ENCODE measurements at places on chromosomes 2 and 18. TPM values are rescaled to one million over a fixed set of nuclear protein-coding genes. Genes with fewer than 3 reads are reported as not detected.

DNA sequence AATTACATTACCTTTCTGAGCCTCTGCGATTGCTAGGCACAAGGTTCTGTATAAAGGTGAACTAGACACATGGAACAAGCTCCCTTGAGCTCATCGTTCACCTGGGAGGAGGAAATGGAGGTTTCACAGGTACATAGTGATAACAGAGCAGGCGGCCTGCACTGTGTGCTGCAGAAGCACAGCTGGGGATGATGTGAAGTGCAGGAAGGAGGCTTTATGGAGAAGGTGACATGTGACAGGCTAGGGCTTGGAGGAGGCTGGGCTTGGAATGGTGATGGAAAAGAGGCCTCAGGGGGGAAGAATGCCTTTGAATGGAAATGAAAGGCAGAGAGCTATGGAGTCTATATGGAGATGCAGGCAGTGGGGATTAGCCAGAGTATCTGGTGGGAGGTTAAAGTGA is 22.9 kb downstream of the MARCHF4 start:
- DNase-seq: no peak

Gene CRYGD
- 2.4 TPM for total RNA-seq

Gene PSMA8
- not detected for total RNA-seq

DNA sequence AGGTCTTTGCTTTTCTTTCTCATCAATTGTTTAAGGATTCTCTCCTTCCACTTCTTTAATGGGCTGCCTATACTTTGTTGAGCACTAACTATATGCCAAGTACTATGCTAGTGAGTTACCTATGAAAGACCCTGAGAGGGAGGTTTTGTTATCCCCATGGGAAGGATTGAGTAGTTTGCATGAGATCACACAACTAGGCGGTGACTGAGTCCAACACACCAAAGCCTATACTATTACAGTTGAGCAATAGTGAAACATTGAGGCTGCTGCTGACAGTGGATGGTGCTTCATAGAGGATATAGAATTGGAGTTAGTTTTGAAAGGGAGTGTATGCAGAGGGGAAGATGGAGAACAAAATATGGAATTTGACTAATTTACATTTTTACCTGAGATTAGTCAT is 15.8 kb downstream of the NABP1 start:
- DNase-seq: no peak

Gene CDK15
- total RNA-seq: 0.82 TPM

GRCh38 chr18:69282371-69282770 is 118.3 kb upstream of the DOK6 start:
- no peak for DNase-seq

Gene SDC1
- total RNA-seq: 9.8 TPM

Gene MC5R
- total RNA-seq: 2.9 TPM

Gene CYRIA
- 227 TPM for total RNA-seq

GRCh38 chr18:74420481-74420880 is 36.6 kb downstream of the DIPK1C start:
- DNase-seq: no peak

Gene TBR1
- 73.8 TPM for total RNA-seq

- DNase-seq: no peak
Measured at GRCh38 chr18:2502880-2503279, 68.4 kb downstream of the METTL4 start.

DNA sequence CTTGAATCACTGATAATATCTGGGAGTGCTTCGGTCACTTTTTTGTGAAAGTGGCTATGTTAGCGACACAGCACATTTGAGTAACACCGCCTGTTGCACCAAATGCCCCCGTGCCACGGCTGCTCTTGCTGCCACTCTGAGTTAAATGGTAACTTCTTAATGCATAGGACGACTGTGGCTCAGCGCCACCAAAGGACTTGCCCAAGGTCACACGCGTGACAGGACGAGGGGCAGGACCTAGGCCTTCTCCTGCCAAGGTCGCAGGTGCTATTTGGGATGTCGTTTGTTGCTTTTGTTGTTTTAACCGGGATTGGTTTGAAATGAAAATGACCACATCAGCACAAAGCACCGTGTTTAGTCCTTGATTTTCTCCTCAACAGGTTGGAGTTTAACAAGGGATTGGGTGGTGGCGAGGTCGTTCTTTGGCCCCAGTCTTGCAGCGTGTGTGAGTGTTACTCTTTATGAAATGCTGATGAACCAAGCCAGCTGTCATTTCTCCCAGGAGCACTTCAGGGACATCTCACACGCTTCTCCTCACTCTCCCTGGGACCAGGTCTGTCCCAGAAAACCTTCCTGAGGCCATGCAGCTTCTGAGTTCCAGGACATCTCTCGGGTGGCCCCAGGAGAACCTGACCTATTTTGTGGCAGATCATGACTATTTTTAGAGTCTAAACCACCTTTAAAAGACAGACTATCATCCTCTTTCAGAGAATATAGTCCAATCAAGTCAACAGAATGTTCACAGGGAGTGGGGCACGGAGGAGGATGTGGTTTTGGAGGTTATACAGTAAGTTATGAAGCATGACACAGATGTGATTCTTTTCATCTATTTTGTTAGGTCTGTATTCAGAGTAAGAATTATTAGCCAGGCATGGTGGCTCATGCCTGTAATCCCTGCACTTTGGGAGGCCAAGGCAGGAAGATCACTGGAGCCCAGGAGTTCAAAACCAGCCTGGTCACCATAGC is 49.9 kb downstream of the MTCL1 start:
- DNase-seq: no peak

Gene MC4R
- total RNA-seq: 3.3 TPM

GRCh38 chr2:112254466-112255240 is at the start of gene ZC3H8:
ZC3H8 (minus strand) TSS chr2:112255042; CDS start chr2:112254981, 61 bp downstream.
- peak; percentile 93 for DNase-seq

DNA sequence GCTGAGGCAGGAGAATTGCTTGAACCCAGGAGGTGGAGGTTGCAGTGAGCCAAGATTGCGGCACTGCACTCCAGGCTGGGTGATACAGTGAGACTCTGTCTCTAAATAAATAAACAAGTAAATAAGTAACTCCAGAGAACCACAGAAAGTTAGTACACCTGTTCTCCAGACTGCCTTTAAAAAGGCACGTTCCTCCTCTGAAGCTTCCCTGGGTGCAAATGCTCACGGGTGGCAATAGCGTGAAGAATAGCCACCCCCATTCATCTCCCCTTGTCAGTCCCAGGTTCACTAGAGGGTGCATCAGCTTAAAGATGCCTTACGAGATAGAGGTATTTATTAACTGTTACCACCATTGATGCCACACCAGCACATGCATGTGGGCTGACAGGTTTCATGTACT is 64.3 kb upstream of the RTN4 start:
- DNase-seq: no peak

DNA sequence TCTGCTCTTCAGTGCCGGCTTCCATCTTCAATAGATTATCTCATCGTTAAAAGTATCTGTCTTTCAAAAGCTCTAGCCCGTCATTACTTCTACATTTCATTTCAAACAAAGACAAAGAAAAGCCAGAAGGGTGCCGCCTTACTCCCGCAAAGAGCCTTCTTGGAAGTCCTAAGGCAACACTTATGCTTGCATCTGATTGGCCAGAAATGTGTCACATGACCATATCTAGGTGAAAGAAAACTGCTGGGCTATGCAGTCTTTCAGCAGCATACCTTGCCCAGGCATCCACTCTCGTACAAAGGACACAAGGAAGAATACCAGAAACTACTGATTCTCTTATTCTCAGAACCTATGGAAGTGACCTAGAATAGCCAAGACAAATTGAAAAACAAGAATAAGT is 217.1 kb upstream of the SLC35G4 start:
- DNase-seq: no peak

DNA sequence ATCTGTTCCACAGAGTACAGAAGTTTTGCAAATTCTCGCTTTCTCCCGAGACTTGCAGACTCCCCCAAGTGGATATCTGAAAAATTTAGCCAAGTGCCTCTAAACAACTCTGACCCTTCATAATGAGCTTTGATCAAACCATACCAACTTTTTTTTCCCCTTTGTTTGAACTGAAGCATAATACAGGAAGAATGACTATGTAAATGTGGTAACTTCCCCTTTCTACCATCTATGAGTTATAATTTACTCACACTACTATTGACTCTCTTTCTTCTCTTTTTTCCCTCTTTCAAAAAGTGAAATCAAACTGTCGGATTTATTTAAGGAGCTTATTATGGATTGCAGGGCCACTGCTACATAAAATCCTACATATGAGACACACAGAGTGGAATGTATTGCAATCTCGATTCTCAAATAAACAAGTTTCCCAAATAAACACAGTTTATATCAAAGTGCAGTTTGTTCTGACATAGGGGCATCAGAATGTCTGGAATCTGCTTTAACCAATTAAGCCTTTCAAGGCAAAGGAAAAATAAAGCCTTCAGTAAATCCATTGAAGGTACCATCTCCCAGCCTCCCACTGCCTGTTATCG is 1.4 kb upstream of the ZNF804A start:
- no peak for DNase-seq

Gene WDR43
- total RNA-seq: 64.8 TPM

- no peak for DNase-seq
Measured at GRCh38 chr2:136664713-136665405, 100.5 kb upstream of the THSD7B start.

Gene ZNF396
- total RNA-seq: 4.1 TPM

GRCh38 chr2:216860426-216861137 is 718 bp upstream of the TNP1 start:
- no peak for DNase-seq

DNA sequence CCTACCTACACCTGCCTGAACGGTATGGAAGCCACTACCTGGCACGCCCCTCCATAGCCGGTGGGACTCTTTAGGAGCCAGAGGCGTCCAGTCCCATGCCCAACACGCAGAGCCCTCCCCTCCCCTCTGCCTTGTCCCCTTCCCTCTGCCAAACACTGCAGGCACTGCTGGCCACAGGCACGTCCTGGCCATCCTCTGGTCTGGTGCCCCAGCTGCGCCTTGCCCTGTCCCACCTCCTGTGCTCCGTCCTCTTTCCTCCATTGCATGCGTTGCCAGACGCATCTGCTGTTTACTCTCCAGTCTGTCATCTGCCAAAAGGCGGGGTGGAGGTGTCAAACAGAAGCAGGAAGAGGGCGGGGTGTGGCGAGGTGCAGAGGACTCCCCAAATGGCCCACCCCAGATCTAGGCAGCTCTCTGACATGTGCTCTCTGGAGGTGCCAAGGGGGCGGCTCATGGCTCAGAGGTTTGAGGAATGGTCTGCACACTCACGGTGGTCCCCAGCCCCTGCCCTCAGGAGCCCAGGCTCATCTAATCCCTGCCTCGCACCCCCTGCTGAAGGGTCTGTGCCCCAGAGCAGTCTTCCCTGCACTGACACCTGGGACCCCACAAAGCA is 45.1 kb downstream of the HS6ST1 start:
- DNase-seq: no peak

Gene CYTIP
- total RNA-seq: 2.9 TPM

GRCh38 chr2:26988058-26988860 is 17.8 kb downstream of the MAPRE3 start:
- DNase-seq: no peak

- no peak for DNase-seq
Measured at GRCh38 chr2:241901500-241902351, 32.2 kb downstream of the RTP5 start.

GRCh38 chr18:6326566-6326965 is 88.1 kb downstream of the L3MBTL4 start:
- no peak for DNase-seq

- no peak for DNase-seq
Measured at GRCh38 chr2:237500681-237501424, 13.8 kb downstream of the MLPH start.

Gene HRH4
- total RNA-seq: not detected

DNA sequence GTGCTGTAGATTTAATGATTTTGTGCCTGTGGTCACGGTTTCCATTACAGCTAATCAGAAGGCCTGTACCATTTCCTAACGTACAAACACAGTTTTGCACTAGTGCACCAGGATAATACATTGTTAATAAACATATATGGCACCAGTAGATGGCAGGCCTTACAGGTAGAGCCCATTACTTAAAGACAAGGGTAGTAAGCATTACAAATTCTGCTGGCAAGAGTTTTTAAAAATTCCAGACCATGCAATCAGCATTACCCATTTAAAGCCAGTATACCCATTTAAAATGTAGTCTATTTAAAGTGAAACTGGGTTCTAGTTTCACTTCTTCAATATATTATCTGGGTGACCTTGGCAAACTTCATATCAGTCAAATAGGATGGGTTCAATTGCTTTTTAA is 224.2 kb downstream of the NUP35 start:
- no peak for DNase-seq

- DNase-seq: no peak
Measured at GRCh38 chr2:61949714-61950560, 44.5 kb downstream of the COMMD1 start.

- DNase-seq: no peak
Measured at GRCh38 chr2:53729143-53729762, 38.4 kb upstream of the CHAC2 start.

DNA sequence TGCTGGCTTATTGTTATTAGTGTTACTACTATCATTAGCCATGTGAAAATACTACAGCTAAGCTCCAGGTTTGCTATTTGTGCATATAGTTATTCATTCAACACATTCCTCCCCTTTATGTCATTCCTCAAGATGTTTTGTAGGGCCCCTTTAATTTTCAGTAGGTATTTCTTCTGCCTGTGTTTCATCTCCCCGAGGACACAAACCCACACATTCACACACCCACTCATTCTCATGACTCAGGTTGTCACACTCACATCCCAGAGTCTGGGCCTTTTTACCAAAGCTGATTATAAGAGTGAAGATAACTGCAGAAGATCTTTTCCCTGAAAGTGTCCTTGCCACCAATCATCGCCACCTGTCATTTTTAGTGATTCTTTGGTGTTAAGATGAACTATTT is 68.6 kb upstream of the SPOPL start:
- peak; percentile 4 for DNase-seq

Gene RPL31
- total RNA-seq: 954 TPM

- no peak for DNase-seq
Measured at GRCh38 chr2:205994344-205994743, 91.6 kb downstream of the INO80D start.

DNA sequence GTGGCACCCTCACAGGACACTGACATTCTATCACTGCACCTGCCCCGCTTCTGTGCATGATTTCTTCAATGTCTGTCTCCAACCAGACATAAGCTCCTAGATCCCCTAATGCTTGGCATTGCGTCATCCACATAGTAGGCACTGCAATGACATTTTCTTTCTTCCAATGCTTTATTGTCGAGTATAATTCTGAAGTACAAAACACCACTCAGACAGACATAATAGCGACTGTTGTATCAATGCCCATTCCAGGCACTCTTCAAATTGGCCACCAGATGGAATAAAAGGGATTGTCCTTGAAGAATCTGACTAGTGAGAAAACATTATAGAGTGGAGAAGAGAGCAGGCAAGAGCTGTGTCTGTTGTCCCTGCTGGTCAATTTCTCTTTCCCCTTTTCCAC is 89.0 kb downstream of the LPIN1 start:
- no peak for DNase-seq

GRCh38 chr2:203709416-203710040 is 3.1 kb downstream of the CD28 start:
- no peak for DNase-seq

Gene RBM44
- total RNA-seq: 5.3 TPM
